AG09319 (cell line): ENCODE measurements at places on chromosomes 12 and 14.
A peak's percentile ranks its signal among the peaks of the same experiment; 100 is the strongest.

- no peak for DNase-seq
Observed at GRCh38 chr12:84348582-84348981, 564.0 kb downstream of the SLC6A15 start.

DNA sequence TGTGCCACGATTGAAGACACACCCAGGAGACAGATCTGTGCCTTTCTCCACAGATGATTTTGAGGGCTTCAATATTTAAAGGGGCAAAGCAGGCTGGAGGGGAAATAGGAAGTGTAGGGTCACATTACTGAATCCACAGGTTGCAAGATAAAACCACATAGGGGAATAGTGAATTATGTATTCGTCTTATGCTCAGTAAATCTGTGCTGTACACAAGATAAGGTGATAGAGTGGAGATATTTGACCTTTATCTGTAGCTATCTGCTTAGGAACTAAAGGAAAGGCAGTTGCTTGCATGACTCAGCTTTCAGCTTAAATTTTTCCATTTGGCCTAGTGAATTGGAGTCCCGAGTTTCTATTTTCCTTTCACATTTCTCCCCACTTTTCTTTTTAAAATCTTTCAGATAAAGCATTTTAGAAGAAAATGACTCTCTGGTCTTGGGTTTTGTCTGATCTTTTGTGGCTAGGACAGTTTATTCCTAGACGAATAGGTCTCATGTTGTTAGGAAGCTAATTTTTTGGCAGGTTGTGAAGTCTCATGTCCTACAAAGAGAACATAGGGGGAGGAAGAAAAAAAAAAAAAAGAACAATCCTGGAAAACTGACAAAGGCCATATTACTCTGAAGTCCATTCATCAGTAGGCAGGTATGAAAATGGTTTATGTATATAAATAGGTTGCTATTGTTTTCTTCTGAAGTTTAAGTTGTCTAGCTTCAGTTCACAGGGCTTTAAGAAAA is 55.4 kb downstream of the FBXO33 start:
- DNase-seq: no peak

- DNase-seq: no peak
Observed at GRCh38 chr12:104090685-104091084, 26.4 kb downstream of the HCFC2 start.

- DNase-seq: no peak
Observed at GRCh38 chr14:91119556-91120311, 5.9 kb downstream of the DGLUCY start.

- DNase-seq: no peak
Observed at GRCh38 chr14:67734675-67735074, 33.0 kb downstream of the RDH12 start.

GRCh38 chr12:123069436-123070266 is 81.2 kb downstream of the PITPNM2 start:
- DNase-seq: no peak

- peak; percentile 54 for DNase-seq
Observed at GRCh38 chr12:8108808-8109398, 14.5 kb upstream of the CLEC4A start.

DNA sequence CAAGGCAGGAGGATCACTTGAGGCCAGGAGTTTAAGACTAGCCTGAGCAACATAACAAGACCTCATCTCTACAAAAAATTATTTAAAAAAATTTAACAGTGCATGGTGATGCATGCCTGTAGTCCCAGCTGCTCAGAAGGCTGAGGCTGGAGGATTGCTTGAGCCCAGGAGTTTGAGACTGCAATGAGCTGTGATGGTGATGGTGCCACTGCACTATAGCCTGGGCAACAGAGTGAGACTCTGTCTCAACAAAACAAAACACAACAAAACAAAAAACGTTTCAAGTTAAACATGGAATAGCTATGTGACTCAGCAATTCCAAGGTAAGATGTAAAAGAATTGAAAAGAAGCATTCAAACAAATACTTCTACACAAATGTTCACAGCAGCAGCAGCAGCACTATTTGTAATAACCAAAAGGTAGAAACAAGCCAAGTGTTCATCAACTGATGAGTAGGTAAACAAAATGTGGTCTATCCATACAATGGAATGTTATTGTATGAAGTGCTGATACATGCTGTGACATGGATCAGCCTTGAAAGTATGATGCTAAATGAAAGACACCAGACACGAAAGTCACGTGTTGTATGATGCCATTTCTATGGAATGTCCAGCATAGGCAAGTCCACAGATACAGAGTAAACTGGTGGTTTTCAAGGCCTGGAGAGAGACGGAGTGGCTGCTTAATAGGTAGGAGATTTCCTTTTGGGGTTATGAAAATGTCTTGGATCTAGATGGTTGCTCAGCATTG is 31.4 kb downstream of the CFAP251 start:
- DNase-seq: peak; percentile 42

GRCh38 chr14:23361320-23361719 is 3.7 kb downstream of the EFS start:
- no peak for DNase-seq

- no peak for DNase-seq
Observed at GRCh38 chr12:69779928-69780327, 41.3 kb downstream of the RAB3IP start.

DNA sequence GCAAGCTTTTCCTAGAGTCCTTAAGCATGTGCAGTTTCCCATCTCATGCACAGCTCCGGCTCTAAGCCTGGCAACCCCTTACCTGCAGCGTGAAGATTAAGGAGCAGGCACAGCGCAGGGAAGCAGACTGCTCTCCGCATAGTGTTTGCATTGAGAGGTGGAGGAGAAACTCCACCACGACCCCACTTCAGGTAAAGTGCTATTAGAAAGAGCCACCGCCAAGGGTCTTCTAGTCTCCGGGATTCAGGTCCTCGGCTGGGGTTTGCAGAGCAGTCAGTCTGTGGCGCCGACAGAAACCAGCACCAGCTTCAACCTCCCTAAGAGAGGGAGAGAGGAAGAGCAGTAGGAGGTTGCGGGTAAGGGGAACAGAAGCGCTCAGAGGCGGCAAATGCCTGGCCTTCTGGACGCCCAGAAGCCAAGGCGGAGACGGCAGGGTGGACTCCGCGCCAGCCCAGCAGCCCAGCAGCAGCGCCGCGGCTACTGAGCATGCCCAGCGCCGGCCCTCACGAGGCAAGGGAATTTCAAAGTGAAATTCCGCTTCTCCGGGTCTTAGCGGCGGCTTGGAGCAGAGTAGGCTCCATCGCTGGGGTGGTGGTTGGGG is at the start of gene PTPRR:
TSS of gene PTPRR (minus strand) at position 488 of the 601 bp plus-strand sequence. CDS start at position 140, 348 bp downstream.
- DNase-seq: no peak
